ENCODE measurements at places on chromosomes 6 and 20.

DNA sequence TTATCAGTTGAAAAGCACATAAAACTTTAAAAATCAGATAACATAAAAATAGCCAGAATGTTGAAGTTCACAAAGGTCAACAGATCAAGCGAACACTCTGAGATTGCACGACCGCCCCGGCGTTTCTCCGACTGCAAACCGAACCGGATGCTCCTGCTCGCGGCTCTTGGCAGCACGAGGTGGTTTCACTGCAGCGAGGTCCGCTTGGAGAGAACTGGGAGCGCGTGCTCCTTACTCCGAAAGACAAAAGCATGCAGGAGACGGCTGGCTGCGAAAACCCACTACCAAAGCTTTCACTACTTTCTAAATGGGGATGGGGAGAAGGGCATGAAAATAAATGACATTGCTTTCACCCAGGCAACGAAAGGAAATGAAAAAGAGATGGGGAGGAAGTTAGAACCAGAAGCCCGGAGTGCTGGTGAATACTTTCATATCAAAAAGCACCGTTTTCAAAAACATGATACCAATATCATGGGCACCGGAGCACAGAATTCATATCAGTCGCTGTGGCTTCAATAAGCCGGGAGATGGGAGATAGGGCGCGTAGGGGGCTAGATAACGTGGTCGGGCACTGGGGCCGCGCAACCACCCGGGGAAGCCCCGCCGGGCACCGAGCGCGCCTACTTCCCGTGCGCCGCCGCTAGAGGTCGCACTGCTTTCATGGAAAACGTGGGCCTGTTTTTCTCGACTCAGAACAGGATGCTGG is 8.3 kb upstream of the ANKRD60 start:
- DNase-seq, result peak; percentile 91

DNA sequence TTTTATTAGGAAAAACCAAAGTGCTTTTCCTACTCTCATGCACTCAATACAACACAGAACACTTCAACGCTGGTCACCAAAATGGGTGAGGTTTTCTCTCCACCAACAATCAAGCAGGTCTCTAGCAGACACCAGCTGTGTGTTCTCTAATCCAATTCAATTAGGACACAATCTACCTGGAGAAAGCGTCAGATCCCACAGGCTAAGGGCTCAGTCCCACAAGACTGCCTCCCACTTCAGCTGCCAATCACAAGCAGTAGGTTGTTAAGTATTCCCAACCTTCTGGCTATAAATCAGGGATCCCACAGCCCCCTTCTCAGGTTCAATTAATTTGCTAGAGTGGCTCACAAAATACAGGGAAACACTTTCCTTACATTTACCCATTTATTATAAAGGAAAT is 47.7 kb downstream of the STMND1 start:
- no peak for DNase-seq

- no peak for DNase-seq
These were observed 10.6 kb downstream of the NRN1 start for GRCh38 chr6:5995949-5996713.

- no peak for DNase-seq
These were observed 347.8 kb upstream of the CNR1 start for GRCh38 chr6:88513920-88514319.

GRCh38 chr6:53199156-53199555 is 50.5 kb upstream of the GCM1 start:
- DNase-seq, result no peak

DNA sequence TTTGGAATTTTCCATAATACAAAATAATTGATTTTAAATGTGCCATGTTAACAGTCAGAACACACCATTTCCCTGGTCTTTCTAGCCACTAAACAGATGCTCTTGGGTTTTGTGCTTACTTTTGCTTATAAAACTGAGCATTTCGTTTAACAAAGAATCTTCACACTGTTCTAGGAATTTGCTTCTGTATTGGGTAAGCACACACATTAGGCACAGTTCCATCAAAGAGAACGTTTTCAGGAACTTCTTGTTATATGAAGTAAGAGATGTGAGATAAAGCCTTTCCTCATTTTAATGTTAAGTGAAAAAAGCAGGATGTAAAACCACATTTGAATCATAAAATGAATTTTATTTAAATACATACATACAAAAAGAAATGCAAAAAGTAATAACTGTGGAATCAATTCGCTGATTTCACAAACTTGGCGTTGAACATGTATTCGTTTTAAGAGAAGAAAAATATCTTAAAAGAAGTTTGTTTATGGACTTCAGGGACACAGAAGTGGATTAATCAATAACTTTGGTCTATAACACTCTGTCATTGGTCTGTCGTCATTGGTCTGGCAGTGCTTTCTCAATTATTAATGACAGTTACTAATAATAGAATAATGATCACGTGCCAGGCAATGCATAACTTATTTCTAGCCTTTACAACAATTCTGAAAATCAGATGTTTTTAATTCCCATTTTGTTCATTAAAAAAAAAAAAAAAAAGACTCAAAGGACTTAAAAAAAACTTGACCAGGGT is 199.9 kb upstream of the PRDM1 start:
- no peak for DNase-seq

GRCh38 chr20:3612795-3613572 is 50.2 kb downstream of the GFRA4 start:
- no peak for DNase-seq

GRCh38 chr20:59848182-59848581 is 85.3 kb downstream of the SYCP2 start:
- no peak for DNase-seq

- DNase-seq, result no peak
These were observed 43.4 kb upstream of the RIPOR2 start for GRCh38 chr6:24979176-24979575.

DNA sequence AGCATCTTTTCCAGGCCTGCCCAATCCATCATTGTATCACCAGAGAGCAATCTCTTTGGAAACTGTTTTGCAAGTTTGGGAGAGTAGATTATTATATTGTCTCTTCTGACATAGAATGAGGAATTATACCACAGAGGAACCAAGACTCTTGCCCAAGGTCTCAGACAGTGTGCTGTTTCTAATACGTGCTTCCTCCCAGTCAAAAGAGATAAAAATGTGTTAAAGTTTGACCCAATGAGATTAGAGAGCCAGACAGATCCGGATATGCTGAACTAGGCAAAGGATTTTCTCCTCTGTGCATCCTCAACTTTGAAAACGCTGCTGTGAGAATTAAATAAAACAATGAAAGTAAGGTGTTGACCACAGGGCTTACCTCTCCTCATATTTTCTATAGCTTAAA is 18.6 kb upstream of the NT5E start:
- no peak for DNase-seq

DNA sequence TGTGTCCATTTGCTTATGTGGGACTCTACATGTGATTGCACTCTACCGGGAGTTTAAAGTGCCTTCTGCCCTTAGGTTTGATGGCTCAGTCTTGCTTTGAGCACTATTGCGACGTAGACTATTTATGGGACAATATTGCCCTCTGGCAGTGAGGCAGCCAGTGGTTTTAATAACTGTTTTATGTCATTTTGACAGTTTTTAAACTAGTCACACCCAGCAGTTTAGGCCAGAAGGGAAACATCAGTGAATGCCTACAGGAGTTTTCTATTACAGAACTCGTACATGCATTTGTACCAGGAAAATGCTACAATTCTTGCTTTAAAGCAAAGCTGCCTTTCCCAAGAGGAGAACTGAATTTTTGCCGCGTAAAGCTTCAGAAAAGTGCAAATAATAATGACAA is 813.7 kb downstream of the KIF16B start:
- DNase-seq, result no peak

- no peak for DNase-seq
These were observed 118.8 kb downstream of the TULP4 start for GRCh38 chr6:158431036-158431435.

- DNase-seq, result no peak
These were observed 222.5 kb upstream of the SOX4 start for GRCh38 chr6:21371061-21371460.
